Activated T-cell treated with anti-CD3 and anti-CD28 coated beads, Interleukin-2, amount 50 U/mL, for 4 hours (primary cell): ENCODE measurements at places on chromosomes 7 and 10.

GRCh38 chr7:112267944-112268691 lies 61.6 kb downstream of the ZNF277 start:
- no peak for DNase-seq

DNA sequence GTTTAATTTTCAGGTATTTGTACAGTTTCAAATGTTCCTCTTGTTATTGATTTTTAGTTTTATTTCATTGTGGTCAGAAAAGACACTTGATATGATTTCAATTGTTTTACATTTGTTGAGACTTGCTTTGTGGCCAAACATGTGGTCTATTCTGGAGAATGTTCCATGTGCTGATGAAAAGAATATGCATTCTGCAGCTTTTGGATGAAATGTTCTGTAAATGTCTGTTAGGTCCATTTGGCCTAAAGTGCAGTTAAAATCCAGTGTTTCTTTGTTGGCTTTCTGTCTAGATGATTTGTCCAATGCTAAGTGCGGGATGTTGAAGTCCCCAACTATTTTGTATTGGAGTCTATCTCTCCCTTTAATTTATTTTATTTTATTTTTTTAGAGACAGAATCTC lies 70.5 kb downstream of the ZNF503 start:
- DNase-seq, result no peak

DNA sequence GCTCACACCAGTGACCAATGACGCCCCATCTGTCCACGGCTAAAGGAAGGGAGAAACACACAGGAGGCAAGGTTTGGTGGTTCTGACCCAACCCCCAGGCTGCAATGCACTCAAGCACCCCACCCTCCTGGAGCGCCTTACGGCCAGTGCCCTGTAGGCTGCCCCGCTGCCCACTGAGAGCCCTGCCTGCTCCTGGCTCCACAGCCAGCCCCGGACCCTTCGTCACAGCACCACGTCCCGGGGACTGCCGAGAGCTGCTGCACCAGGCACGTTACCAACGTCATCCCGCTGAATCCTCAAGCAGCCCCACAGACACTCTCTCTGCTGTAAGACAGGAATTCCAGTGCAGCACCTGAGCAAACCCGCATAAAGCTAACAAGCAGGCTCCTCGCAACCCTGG lies 87.8 kb downstream of the MAD1L1 start:
- DNase-seq, result no peak

- DNase-seq, result no peak
Measured at GRCh38 chr7:103972779-103973434, 16.6 kb downstream of the RELN start.

DNA sequence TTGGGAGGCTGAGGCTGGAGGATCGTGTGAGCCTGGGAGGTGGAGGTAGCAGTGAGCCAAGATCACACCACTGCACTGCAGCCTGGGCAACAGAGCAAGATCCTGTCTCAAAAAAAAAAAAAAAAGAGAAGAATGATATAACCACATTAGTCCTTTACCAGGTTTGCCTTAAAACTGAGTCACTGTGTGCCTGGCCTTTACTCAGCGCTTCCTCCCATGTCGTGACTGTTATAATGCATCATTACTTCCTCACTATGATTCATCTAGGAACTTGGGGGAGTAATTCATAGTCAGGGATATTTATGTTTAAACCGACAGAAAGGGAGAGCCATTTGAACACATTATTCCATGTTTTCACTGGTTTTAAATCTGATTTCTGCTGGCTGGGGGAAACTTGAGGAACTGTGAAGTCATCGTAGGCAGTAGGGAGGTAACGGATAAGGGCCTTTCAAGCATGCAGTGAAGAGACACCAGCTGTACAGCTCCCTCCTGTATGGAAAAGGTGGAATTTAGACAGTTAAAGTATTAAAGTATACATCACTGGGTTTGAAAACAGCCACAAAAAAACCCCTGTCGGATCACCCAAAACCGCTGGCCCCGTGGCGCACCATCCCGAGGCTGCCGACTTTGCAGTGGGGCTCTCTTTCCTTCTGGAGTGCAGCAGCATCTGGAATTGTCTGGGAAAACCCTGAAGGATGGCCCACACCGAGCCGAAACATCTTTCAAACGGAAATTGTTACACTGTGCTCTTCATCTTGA lies 119.8 kb downstream of the NKX6-2 start:
- DNase-seq, result no peak

GRCh38 chr10:126349101-126349500 lies 39.2 kb downstream of the ADAM12 start:
- DNase-seq, result no peak

DNA sequence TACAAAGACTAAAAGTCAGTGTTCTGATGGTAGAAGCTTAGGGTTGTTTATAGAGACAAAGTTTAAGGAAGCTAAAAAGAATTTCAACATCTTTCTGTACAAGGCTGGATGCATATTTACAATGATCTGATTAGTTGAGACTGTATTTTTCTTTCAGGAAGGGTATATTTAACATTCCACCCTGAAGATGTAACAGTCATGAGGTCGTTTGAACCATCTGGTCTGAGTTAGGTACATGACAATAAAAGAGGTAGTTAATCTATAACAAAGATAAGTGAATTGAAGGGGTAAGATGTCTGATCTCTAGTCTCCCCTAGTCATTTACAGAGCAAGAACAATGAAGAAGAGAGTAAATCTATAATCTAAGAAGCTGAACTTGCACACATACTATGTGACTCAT lies 821.2 kb downstream of the CNTNAP2 start:
- DNase-seq, result no peak
